Activated T-cell treated with anti-CD3 and anti-CD28 coated beads, Interleukin-2, amount 50 U/mL, for 72 hours (primary cell): ENCODE measurements at places on chromosomes 3 and 15.
A peak's percentile ranks its signal among the peaks of the same experiment; 100 is the strongest.

- DNase-seq, result no peak
Observed at GRCh38 chr3:49269443-49270155, 7.4 kb downstream of the C3orf62 start.

GRCh38 chr15:72065801-72066200 lies 52.1 kb downstream of the MYO9A start:
- DNase-seq, result no peak

DNA sequence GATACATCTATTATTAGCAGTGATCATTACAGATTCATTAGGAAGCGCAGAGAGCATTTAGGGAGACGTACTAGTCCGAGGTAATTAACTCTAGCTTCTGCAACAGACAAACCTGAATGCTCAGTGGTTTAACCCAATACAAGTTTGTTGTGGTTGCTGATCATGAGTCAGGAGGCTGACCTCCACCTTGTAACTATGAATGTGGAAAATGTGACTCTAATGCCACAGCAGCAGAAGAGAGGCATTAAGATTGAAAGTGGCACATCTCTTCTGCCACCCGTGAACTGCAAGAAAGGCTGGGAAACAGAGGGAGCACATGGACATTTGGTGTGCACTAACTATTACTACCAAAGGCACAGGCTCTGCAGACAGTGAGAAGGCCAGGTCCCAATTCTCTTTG lies 71.2 kb upstream of the C3orf80 start:
- DNase-seq, result no peak

GRCh38 chr3:106317141-106318055 lies 448.6 kb upstream of the CBLB start:
- DNase-seq, result no peak

- DNase-seq, result no peak
Observed at GRCh38 chr3:145089337-145089736, 1071.6 kb downstream of the PLOD2 start.

GRCh38 chr3:148992027-148992634 lies 791 bp downstream of the GYG1 start:
- peak; percentile 42 for DNase-seq

DNA sequence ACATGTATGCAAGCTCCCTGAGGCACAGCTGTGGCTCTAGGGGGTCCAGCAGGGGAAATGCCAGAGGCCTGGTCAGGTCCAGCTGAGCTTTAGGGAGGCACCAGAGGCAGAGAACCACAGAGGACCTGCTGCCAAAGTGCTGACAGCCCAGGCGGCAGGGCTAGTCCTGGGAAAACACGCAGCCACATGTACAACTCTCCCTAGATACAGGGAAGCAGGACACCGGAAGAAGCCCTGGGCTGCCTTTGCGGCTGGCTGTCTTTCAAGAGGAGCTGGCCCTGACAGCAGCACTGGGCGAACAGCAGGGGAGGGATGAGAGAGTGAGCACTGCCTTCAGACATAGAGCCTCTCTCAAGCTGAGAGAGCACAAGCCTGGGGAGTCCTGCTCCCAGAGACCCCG lies 40.7 kb downstream of the RFT1 start:
- DNase-seq, result no peak

GRCh38 chr3:156293566-156293965 lies 173.2 kb downstream of the KCNAB1 start:
- no peak for DNase-seq
